ENCODE measurements at places on chromosomes 5 and 9.

- no peak for DNase-seq
Measured at GRCh38 chr9:6502399-6502798, 89.4 kb downstream of the UHRF2 start.

GRCh38 chr9:76980566-76980965 is 38.9 kb upstream of the FOXB2 start:
- DNase-seq: no peak

- no peak for DNase-seq
Measured at GRCh38 chr9:123174887-123175518, 93.4 kb downstream of the STRBP start.

- DNase-seq: no peak
Measured at GRCh38 chr5:77077829-77078176, 9.3 kb downstream of the ZBED3 start.
